Activated CD4-positive, alpha-beta T cell treated with anti-CD3 and anti-CD28 coated beads, Interleukin-2, amount 50 U/mL, for 48 hours (primary cell): ENCODE measurements at places on chromosomes 3 and 15.

DNA sequence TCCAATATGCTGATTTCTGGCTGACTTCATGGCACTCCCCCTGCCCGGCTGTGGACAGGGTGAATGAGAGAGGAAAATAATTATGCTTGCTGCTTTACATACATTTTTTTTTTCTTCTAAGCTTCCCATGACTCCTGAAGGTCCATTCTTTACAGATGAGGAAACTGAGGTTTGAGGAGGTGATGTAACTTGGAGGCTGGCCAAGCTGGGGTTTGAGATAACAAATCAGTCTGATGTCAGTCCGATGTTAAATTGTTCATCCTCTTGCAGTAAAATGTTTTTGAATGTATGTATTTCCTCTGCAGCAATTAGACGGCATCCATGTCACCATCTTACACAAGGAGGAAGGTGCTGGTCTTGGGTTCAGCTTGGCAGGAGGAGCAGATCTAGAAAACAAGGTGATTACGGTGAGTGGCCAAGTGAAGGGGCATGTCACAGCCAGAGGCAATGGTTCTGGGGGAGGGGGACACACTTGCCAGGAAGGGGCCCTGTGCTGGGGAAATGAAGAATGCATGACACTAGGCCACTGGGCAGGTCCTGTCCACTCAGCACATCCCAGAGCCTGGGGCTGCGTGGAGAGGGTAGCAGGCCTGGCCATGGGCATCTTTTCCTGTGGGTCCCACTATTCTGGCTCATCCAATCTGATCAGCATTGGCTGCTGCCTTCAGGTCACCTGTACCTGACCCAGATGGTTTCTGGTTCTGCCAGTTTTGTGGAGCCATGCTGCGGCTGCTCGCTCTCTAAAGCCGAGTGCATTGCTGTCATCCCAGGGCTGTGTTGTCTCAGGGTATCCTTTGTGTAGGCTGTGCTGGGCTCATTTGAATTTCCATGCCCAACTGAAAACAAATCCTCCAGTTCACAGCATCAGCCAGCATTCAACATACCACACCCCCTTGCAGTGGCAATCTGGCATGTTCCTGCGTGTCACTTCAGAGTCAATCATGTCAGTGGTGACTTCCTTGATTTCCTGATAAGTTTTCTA lies 20.4 kb downstream of the STARD5 start:
- DNase-seq = no peak

GRCh38 chr3:15694628-15695027 lies 93.1 kb downstream of the BTD start:
- DNase-seq = no peak

- DNase-seq = no peak
Observed at GRCh38 chr3:23072693-23073092, 130.4 kb upstream of the UBE2E2 start.

DNA sequence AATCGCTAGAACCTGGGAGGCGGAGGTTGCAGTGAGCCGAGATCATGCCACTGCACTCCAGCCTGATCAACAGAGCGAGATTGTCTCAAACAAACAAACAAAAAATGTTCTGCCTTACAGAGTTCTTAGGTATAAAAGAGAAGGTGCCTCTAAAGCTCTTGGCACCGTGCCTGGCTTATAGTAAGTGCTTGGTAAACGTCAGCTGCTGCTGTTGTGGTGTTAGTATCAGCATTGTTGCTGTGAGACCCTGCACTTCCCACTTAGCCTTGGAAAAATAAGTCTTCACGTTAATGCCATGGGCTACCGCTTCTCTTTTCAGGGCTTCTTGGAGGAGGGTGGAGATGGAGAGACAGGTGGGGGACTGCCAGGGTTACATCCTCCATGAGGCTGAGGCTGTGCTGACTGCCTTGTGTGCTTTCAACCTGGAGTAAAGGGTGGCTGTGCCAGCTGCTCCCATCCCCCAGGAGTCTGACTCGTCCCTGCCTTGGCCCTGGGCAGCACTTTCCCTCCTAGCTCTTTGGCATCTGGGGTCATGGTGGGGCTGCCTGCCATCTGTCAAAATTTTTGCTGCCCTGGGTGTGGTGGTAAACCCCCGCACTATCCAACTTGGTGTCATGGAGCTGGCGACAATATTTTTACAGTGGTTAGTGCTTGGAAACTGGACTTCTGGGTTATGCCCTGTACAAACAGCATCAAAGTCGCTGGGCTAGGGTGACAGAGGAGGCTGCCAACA lies 17.8 kb downstream of the FLNB start:
- DNase-seq = no peak

DNA sequence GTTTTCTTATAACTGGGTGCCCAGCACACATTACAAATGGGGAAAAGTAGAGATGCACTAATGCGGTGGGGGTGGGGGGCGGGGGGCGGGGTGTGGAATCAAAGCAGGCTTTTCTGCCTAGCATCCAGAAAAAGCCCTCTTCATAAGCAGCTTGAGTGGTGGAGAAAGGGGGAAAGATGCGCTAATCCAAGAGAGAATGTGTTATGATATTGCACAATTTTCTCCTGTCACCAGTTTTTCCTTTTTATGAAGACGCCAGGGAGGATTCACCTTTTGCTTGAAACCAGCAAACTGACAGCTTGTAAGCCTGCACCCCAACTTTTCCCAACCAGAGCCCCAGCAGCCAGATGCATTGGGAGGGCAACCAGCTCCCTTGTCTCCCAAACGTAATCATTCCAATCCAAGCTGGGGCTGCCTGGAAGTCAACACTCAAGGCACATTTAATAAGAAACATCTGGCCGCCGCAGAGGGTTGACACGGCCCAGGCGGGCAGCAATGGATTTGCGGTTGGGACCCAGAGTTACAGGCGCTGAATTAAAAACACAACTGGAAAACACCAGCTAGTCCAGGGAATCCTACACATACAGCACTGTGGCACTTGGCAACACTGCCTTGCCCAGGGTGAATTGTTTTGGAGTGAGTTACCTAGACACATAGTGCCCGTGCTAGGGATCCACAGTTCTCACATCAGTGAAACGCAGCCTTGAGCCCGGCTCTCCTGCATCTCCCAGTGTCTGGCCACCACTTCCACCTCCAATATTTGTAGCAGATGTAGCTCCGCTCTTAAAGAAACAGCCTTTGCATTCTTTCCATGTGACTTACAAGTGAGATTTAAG lies 218.5 kb upstream of the PRICKLE2 start:
- no peak for DNase-seq

GRCh38 chr3:190721330-190721729 lies 141.2 kb downstream of the GMNC start:
- DNase-seq = no peak

DNA sequence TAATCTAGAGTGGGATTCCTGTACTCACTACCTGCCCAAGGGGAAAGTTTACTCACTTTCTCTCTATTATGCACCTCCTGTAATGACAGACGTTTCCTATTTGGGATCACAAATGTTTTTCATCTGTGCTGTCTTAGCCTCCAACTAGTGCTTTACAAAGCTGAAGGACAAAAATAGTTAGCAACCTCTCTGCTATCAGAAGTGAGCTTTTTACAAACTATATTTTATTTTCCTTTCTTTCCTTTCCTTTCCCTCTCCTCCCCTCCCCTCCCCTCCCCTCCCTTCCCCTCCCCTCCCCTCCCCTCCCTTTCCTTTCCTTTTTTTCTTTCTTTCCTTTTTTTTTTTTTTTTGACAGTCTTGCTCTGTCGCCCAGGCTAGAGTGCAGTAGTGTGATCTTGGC lies 130.8 kb downstream of the UNC13C start:
- DNase-seq = no peak

GRCh38 chr15:93223803-93224202 lies 134.8 kb upstream of the RGMA start:
- DNase-seq = no peak

DNA sequence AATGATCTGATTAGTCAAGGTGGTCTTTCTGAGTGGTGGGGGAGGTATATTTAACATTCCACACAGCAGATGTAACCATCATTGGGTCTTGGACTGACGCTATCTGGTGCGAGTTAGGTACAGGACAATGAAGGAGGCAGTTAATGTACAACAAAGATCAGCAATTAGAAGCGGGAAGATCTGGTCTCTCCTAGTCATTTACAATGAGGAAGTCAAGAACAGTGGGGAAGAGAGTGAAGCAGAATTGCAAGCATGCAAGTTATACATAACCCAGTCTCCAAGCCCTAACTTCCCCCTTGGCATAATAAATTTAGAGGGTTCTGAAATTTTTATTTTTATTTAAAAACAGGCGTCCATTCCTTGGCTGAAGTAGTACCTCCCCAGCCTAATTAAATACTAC lies 14.1 kb downstream of the GPD1L start:
- no peak for DNase-seq

DNA sequence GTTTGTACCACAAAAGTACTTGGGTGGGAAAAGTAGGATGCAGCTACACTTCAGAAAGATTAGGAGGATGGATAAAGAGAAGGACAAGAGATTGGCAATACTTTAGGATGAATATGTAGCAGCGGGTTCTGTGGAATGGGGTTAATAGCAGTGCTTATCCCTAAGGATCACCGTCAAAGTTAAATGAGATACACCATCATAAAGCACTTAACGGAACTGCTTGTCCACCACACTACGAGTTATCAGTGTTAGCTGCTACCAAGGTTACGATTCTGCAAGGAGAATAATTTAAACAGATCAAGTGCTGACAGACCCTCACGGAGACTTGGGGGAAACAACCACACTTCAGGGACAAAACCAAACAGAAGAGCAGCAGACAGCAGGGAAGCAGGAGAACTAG lies 963 bp downstream of the SHQ1 start:
- no peak for DNase-seq
